ENCODE measurements at places on chromosomes 2 and 18. TPM values are rescaled to one million over a fixed set of nuclear protein-coding genes. Genes with fewer than 3 reads are reported as not detected.

Gene RNF125
- total RNA-seq = 2.4 TPM

Gene MYOM1
- total RNA-seq = 337 TPM

Gene SCN9A
- total RNA-seq = 0.71 TPM

Gene CRYBA2
- total RNA-seq = not detected

Gene SPDYA
- 0.56 TPM for total RNA-seq

Gene OSBPL1A
- 88.6 TPM for total RNA-seq

Gene NXPH2
- not detected for total RNA-seq

Gene REG3A
- total RNA-seq = not detected

DNA sequence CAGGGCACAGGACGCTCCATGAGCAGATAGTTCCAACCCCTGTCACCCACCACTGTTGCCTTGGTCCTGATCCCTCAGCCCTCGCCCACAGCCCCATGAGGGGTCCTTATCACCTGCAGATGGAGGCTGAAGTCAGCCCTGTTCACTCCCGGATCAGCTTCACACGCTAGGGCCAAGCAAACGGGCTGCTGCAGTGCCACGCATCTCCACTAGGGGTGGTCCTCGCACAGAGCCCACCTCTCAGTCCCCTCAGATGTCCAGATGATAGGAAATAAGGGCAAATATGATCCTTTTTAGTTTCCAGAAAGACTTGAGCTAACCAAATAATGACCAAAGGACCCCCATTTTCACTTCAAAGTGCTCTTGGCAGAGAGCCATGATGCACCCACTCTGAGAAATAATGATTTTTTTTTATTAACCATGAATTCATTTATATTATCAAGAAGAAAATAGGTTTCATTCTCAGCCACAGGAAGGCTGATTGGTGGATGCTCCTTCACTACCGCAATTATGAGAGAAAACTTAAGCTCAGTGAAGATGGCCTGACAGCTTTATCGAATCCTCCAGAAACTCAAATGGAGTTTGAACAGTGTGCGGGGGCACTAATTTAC, 71.9 kb upstream of the KLHL29 start:
- DNase-seq = no peak

- no peak for DNase-seq
These were observed 1.5 kb upstream of the GDF7 start for GRCh38 chr2:20665243-20666004.

- no peak for DNase-seq
These were observed 1.5 kb downstream of the DSEL start for GRCh38 chr18:67514901-67515540.

DNA sequence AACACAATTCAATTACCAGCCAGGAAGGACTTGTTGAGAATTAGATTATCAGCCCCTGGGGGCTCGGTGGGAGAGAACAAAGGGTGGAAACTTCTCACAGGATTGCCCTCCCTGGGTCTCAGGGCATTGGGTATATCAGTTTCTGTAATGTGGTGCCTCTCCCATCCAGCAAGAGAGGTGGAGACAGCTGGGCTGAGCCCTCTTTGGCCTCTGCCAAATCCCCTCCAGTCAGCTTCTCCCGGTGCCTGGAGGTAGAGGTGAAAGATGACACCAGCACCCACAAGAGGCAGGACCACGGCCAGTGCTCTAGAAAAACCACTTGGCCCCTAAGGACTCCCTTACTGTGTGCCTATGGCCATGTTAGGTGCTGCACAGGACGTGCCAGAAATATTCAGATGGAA, 179.7 kb downstream of the HAUS1 start:
- no peak for DNase-seq

DNA sequence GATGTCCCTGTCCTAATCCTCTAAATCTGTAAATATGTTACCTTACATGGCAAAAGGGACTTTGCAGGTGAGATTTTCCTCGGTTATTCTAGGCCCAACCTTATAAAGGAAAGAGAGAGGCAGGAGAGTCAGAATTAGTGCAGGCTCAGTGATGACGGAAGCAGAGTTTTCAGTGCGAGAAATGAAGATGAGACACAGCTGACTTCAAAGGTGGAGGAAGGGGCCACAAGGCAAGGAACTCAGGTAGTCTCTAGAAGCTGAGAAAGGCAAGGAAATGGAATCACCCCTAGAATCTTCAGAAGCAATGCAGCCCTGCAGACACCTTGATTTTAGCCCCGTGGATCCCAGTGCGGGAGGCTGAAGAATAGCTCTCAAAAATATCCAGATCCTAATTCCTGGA, 7.2 kb upstream of the LCLAT1 start:
- no peak for DNase-seq

GRCh38 chr18:56516789-56517188, 121.6 kb downstream of the TXNL1 start:
- no peak for DNase-seq

All from right cardiac atrium (tissue), 5 donors.